OCI-M1 (cell line): ENCODE measurements at places on chromosomes 16 and 17.

- DNase-seq: no peak
Measured at GRCh38 chr16:66953462-66954096, 7.5 kb upstream of the CES3 start.

GRCh38 chr16:58102665-58103392, 26.4 kb downstream of the CFAP20 start:
- DNase-seq: no peak

DNA sequence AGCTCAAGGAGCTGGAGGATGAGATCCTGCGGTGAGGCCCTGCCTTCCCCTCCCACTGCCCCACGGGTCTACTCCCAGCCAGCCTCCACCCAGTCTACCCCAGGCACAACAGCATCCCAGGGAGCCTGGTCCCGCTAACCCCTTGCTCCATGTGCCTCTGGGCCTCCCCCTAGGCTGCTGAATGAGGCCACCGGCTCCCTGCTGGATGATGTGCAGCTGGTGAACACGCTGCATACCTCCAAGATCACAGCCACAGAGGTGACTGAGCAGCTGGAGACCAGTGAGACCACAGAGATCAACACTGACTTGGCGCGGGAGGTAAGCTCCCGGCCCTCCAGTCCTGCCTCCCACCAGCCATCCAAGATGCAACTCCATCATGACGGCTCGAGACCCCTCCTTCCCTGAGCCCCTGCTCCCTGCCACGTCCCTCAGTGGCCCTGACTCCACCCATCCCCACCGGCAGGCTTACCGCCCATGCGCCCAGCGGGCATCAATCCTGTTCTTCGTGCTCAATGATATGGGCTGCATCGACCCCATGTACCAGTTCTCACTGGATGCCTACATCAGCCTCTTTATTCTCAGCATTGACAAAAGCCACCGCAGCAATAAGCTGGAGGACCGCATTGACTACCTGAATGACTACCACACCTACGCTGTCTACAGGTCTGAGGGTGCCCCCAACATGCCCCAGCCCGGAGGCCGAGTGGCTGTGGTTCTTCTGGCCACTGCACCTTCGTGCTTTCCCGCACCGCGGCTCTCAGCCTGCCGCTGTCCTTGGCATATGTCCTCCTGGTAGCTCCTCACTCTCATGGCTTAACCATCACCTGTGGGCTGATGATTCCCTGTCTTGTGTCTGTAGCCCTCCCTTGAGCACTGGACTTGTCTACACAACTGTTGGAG, 15.0 kb upstream of the KDM6B start:
- no peak for DNase-seq

DNA sequence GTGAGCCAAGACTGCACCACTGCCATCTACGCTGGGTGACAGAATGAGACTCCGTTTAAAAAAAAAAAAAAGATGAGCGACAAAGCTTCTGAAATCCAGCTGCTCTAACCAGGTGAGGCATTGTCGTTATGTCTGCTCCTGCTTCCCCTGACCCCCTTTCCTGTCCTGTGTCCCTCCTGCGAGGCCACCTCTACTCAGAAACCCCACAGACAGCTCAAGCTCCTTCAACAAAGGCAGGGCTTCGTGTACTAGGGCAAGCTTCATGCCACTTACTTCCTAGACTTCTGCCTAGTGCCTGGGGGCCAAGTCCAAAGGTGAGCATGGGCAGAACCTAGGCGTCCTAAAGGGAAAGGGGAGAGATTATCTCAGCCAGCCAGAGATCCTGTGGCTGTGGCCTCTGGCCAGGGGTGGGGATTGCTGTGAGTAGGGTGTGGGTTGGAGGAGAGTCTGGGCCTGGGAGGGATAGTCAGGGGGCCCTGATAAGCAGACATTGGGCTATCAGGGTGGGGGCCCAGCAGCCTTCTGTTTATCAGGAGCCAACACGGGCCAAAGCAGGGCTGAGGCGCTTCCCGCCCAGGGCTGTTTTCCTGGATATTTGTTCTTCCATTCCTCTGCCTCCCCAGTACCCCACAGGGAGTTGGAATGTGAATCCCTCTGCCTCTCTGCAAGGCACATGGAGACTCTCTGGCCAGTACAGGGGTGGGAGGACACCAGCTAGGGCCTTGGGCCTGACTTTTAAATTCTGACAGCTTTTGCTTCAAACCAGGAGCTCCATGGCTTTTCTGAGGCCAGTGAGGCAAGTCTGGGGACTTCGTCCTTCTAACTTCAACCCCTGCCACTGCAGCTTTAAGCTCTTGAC, 10.4 kb downstream of the ERAL1 start:
- DNase-seq: peak; percentile 98

GRCh38 chr16:1377406-1378010, 25.8 kb downstream of the GNPTG start:
- no peak for DNase-seq

- DNase-seq: no peak
Measured at GRCh38 chr17:67680445-67681224, 37.1 kb upstream of the NOL11 start.

DNA sequence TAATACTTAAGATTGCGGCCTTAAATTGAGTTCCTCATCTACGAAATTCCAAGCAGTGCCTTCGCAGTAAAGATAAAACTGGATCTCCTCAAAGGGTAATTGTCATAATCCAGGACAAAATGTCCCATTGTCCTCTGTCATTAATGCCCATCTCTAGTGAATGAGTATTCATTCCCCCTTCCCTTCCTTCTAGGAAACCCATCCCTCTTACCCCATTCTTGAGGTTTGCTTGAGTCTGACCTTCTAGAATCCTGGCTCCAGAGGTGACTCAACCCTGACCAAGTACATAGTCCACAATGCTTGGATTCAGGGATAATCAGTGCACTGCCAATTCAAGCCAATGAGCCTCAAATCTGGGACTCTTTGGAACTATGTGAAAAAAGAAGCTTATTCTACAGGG, 47.0 kb upstream of the MAF start:
- no peak for DNase-seq

DNA sequence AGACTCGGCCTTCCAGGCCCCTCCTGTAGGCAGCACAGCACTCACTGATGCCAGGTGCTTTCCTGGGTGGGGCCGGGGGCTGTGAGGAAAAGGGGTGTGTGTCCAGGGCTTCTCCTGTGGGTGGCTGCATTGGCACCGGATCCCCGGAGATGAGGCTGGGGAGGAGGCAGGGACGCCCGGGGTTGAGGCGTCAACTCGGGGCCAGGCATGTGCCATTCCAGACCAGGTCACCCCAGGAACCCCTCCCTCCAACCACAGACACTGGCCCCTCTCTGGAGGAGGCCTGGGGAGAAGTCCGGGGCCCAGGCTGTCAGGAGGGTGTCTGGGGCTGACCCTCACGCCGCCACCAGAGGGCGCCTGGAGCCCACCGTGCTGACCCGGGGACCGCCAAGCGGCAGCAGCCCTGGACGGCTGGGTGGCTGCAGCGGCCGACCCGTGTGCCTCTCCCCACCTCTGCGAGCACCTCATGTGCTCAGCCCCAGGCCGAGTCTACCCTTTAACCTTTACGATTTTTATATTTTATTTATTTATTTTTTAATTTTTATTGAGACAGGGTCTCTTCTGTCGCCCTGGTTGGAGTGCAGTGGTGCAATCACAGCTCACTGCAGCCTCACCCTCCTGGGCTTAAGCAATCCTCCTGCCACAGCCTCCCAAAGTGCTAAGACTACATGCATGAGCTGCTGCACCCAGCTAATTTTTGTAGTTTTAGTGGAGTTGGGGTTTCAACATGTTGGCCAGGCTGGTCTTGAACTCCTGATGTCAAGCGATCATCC, 3.2 kb upstream of the METRN start:
- peak; percentile 77 for DNase-seq

GRCh38 chr17:41650794-41651624, 26.6 kb upstream of the KRT17 start:
- no peak for DNase-seq

DNA sequence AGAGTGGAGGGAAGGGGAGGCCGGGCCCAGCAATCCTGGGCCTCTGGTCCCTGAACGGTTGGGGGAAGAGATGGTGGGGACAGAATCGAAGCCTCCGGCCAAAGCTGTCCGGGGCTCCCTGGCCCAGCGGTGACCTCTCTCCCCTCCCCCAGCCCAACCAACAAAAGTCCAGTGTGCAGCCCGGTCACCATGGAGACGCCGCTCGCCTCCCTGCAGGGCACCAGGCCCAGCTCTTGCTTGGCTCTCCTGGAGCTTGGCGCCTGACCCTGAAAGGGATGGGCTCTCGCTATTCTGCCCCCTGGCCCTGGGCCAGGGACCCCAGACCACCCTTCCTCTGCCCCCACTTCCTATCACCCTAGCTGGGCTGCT, 1.3 kb downstream of the METRN start:
- DNase-seq: no peak

GRCh38 chr16:17963185-17963836, 373.2 kb downstream of the NPIPA8 start:
- no peak for DNase-seq

DNA sequence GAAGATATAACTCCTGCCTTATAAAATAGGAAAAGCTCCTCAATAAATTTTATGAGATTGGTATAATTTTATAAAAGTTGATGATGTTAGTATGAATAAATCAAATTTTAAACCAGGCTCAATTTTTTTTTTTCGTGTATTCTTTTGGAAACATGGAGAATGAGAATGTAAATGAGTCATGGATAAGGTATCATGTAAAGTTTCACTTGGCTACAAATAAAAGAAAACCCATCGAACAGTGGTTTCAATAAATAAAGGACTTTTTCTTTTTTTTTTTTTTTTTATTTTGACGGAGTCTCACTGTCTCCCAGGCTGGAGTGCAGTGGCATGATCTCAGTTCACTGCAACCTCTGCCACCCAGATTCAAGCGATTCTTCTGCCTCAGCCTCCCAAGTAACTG, 67.3 kb downstream of the PHKB start:
- no peak for DNase-seq

- no peak for DNase-seq
Measured at GRCh38 chr17:75231741-75232464, 26.4 kb downstream of the NUP85 start.

DNA sequence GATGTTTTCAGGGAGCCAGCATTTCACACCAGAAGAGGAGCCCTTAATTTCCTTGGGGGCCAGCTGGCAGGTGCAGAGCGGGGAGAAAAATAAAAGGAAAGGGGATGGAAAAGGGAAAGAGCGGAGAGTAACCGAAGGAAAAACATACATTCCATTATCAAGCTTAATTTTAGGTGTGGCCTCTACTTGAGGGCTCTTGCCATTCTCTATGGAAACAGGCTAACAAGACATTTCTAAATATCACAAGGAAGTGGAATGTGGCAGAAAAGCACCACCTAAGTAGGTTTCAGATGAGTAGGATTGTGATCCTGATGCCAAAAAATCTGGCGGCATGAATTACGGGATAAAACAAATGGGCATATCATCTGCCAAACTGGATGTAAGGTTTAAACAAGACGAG, 970 bp upstream of the DYNC1LI2 start:
- DNase-seq: no peak

GRCh38 chr17:39777534-39778365, 40.0 kb downstream of the GRB7 start:
- no peak for DNase-seq

DNA sequence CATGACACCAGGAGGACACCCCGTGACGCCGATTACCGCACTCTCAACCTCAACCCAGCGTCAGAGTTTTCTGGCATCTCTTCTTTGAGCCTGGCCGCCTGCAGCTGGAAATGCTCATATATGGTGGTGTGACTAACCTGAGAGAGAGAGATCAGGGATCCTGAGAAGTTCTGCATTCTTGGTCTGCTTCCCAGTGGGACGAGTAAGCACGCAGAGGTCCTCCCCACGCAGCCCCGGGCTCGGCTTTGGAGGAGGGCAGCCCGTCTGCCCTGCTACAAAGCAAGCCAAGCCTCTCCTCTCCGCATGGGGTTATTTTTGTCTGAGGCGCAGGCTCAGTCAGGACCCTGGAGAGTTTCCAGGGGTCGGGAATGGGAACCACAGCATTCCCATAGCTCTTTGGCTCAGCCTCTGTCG, 16.5 kb downstream of the CRISPLD2 start:
- DNase-seq: no peak

DNA sequence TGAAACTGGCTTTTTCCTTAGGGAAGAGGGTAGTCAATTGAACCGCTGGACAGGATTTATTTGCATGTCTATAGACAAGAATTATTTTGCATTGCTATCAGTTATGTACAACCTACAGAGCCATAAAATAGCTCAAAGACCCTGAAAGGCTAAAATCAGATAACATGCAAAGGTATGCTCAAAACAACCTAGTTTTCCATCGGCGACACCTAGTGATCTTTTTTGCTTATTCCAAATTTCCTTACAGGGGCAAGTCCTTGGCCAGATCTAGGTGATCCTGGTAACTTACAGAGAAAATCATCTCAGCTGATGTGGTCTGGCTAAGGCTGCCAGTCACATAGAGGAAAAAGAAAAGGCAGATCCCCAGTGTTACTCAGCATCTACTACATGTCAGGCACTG, 141.2 kb upstream of the RPL38 start:
- DNase-seq: no peak

DNA sequence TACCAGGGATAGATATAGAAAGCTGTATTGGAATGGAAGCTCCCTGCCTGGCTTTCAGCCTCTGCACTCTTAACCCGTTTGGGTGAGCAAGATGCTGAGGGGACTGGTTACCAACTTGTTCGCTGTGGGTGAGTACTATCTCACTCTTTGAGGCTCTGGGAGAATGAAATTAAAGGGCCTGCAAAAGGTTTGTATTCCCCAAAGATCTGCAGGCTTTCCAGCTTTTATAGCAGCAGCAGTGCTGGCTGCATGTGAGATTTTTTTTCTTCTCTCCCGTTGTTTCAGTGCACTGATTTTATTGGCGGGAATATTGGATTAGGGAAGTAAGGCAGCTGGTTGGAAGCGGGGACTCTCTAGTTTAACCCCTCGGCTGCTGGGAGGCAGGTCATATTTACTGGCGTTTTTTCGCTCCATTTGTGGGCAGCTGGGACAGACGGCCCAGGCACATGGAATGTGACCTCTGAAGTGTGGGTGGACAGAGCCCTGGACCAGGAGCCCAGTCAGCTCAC, 30.9 kb downstream of the C17orf75 start:
- DNase-seq: no peak

- DNase-seq: no peak
Measured at GRCh38 chr16:3618769-3619141, 7.3 kb upstream of the SLX4 start.

DNA sequence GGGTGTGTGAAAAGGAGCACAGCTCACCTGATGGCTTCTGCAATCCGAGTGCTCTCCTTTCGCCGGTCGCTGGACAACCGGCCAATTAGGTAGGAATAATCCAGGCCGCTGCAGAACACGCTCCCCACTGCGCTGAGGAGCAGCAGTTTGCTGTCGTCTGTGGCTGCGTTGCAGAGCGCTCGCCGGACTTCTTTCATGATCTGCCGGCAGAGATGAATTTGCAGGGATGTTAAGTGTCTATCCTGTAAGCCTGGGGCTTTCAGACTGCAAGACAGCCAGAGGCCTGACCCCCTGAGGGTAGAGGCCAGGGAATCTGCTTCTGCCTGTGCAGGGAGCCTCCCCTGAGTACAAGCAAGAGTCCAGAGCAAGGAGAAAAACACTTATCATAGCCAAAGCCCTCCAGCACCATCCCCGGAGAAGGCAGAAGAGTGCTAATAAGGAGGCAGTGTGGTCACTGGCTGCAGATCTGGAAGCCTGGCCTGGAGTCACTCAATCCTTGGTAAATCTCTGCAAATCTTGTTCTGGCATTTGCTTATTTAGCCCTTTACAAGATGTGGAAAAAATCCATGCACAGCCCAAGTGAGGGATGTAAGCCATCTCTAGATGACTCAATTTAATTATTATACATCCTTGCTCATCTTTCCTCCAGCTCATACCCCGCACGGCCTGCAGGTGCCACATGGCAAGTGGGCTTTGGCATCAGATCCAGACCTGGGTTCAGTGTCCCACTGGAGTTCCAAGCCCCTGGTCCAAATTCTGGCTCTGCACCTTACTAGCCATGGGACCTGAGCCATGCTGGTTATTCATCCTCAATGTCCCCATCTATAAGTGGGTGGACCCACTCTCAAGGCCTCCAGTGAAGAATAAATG, 80.2 kb downstream of the DYNLRB2 start:
- DNase-seq: no peak
